ENCODE measurements at places on chromosomes 13 and 19.

DNA sequence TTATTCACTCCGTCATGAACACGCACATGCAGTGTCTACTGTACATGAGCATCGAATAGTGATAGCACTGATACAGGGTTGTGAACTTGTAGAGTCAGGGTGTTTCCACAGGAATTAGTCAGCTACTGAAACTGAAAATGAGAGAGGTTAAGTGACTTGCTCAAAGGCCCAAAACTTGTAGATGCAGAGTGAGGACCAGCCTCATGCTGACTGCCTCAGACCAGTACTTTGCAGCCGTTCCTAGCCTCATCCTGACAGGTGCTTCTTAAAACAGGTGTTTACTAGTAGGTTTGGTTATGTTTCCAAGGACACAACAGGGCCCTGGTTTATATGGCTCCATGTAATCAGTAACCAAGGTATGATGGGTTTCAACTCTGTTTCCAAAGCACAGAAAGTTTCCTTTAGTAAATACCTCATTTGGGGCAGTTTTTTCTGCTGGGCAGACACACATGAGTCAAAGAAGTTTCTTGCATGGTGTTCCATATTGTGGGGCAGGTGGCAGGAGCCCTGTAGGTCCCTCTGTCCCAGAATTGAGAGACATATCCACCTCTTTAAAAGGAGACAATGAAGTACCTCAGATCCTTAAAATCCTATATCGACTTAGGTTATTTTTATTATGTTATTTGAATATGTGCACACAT lies 16.0 kb downstream of the FGF9 start:
- no peak for DNase-seq

- no peak for DNase-seq
These were observed 50.8 kb upstream of the FLT1 start for GRCh38 chr13:28545583-28546333.

DNA sequence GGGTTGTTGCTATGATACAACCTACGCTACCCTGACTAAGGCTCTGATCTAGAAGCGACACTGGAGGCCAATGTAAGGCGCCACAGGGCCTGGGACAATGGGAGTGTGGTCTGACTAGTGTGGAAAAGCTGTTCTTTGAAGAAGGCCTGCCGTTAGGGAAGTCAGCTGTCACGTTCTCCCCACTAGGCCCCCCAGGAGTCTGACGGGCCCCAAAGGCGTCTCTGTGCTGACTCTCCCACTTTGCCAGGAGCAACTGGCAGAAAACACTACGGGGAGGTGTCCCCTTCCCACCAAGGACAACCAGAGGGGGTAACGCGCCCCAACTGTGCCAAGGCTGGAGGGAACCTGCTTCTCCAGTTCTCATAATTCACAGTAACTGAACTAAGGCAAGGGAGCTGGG lies 25.3 kb upstream of the EIF3G start:
- DNase-seq, result no peak

DNA sequence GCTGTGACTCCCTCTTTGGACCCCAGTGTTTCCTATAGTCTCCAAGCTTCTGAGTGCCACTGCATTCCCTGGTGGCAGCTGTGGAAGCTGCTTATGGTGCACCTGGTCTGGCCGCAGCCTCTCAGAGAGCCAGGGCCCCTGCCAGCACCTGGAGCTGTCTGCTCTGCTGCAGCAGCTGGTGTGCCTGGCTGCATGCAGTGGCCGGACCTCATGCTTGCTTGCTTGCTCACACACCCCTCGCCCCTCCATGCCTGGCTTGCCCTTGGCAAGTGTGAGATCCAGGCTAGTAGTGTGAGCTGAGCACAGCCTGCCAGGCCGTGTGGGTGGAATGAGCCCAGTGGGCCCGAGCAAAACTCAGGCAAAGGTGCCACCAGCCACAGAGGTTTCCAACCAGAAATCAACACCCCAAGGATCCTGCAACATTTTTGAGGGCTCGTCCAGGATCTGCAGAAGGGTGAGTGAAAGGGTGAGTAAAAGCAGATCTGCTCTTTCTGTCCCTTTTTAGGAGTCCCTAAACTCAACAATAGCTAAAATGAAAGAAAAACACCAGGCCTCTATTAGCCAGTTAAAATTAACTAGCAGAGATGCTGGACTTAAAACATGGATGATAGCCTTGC lies 7.6 kb upstream of the MLLT1 start:
- no peak for DNase-seq

Data from neuronal stem cell (in vitro differentiated cells).